ENCODE measurements at places on chromosomes 3 and 15. TPM values are rescaled to one million over a fixed set of nuclear protein-coding genes. Genes with fewer than 3 reads are reported as not detected.

DNA sequence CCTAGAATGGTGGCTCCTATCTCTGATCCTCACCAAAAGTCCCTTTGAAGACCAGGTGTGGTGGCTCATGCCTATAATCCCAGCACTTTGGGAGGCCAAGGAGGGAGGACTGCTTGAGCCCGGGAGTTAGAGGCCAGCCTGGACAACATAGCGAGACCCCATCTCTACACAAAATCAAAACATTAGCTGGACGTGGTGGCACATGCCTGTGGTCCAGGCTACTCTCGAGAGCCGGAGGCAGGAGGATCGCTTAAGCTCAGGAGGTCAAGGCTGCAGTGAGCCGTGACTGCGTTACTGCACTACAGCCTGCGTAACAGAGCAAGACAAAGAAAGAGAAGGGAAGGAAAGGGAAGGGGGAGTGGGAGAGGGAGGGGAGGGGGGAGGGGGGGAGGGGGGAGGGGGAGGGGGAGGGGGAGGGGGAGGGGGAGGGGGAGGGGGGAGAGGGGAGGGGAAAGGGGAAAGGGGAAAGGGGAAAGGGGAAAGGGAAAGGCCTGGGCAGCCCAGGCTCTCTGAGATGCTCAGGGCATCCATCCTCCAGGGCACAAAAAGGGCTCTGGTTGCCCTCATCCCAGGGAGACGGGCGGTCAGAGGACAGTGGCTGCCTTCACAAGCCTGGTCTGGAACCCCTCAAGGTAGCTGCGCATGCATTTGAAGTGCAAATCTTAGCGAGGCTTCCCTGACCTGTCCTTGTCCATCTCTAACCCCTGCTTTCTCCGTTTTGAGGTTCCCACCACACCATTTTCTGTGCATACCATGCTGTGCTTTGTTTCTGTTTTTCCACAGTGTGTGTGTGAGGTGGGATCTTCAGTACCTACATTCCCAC, 76.1 kb downstream of the LDHAL6B start:
- H3K36me3 ChIP-seq = no peaks in the 10 kb centered on the region
- no peak for DNase-seq

TIMP4 gene
- not detected for total RNA-seq

DNA sequence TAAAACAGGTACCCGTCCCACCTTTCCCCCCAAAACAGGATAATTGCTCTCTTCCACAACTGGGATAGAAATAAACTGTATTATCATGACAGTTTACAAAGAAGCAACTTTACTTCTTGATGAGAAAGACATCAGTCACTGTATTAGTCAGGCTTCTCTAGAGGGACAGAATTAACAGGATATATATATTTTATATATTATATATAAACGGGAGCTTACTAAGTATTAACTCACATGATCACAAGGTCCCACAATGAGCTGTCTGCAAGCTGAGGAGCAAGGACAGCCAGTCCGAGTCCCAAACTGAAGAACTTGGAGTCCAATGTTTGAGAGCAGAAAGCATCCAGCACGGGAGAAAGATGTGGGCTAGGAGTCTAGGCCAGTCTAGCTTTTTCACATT, 18.4 kb upstream of the PLSCR4 start:
- H3K4me3 ChIP-seq = no peak overlapping the region
- H3K27ac ChIP-seq = no peak overlapping the region
- no peaks in the 10 kb centered on the region for H3K27me3 ChIP-seq
- no peaks in the 10 kb centered on the region for H3K4me1 ChIP-seq

DNA sequence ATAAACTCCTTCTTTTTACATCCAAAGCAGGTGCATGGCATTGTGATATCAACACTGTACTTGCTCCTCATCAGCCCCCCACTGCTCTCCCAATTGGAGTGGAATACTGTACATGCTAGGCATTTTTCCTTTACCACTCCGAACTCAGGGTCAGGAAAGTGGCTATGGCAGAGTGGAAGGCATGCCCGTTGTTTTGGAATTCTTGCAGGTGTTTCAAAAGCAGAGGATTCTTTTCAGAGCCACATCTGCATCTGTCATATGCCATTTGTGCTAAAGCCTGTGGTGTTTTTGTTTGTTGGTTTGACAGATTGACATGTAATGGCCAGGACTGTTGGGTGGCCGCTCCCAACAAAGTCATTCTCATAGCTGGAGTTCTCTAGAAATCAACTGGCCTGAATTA, 41.7 kb downstream of the SOX2 start:
- H3K4me1 ChIP-seq = no peaks in the 10 kb centered on the region
- no peak overlapping the region for H3K4me3 ChIP-seq
- H3K27me3 ChIP-seq = peaks cover 10% of the 10 kb centered on the region
- no peak for DNase-seq
- H3K36me3 ChIP-seq = no peaks in the 10 kb centered on the region

GABRR3 gene
- not detected for total RNA-seq

PARP15 gene
- 13.3 TPM for total RNA-seq

SAMD7 gene
- total RNA-seq = not detected

DNA sequence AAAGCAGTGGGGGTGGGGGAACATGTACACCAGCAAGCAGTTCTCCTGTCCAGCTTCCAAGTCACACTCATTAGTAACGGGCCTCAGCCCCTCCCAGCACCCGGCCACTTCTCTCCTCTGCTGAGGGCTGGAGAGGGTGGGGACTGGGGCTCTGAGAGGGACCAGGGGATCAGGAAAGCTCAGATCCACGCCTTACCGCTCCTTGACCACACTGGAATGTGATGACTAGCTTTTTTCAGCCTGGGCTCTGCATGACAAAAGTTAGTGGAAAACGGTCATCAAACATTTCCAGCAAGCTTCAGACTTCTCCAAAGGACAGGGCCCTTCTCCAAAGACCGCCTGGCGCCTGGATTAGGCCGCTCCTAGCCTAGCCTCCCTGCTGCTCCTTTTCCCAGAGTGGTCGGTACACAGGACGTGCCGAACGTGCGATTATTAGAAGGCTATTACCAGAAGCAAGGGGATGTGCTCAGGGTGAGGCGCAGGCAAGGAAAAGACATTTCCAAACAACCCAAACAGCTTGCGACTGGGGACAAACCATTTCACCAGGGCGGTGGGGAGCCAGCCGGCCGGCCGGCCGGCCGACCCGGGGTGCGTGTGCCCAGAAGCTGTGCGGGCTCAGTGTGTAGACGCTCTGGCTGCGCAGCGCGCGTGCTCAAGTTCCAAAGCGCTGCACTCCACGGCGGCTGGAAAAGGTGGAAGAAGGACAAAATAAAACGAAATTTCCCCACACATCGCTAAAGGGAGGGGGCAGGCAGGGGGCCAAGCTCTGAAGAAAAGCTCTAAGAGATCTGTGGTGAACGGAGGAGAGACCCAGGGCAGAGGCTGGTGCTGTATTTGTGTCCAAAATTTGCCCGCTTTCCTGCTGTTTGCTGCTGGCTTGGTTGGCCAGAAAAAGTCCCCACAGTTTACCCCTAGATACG, 51.0 kb upstream of the SSR3 start:
- H3K36me3 ChIP-seq = no peaks in the 10 kb centered on the region
- H3K27me3 ChIP-seq = peaks cover 22% of the 10 kb centered on the region

DNA sequence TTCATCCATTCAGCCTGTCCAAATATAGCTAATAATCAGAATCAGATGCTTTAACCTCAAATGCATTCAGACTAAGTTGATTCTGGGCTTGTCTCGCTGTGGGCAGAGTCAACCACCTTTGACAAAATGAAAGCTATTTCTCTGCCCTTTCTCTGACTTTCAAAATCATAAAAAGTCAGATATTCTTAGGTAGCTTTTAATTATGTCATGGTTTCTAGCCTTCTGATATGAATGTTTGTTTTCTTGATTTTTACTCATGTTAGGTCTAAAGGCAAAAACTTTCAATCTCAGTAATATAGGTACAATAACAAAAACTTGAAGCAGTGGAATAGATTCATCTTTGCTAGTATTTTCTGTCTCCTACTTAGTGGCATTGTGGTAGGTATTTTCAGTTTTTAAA, 25.3 kb upstream of the C15orf61 start:
- no peak overlapping the region for H3K27ac ChIP-seq
- H3K36me3 ChIP-seq = no peaks in the 10 kb centered on the region
- no peaks in the 10 kb centered on the region for H3K27me3 ChIP-seq
- no peaks in the 10 kb centered on the region for H3K4me1 ChIP-seq
- no peak for DNase-seq

FRMD5 gene
- total RNA-seq = 0.25 TPM

- H3K4me3 ChIP-seq = no peak overlapping the region
- no peaks in the 10 kb centered on the region for H3K36me3 ChIP-seq
- no peak for DNase-seq
- H3K4me1 ChIP-seq = peaks cover 8% of the 10 kb centered on the region
These were observed 156.1 kb downstream of the DIPK2A start for GRCh38 chr3:144127700-144128099.

GRCh38 chr3:57709559-57709958, 16.7 kb upstream of the DENND6A start:
- H3K27me3 ChIP-seq = peaks cover 2% of the 10 kb centered on the region
- no peaks in the 10 kb centered on the region for H3K36me3 ChIP-seq
- no peak for DNase-seq

Measured in activated CD8-positive, alpha-beta T cell treated with anti-CD3 and anti-CD28 coated beads for 36 hours (primary cell).